ENCODE measurements at places on chromosomes 1 and 21.
A peak's percentile ranks its signal among the peaks of the same experiment; 100 is the strongest.

DNA sequence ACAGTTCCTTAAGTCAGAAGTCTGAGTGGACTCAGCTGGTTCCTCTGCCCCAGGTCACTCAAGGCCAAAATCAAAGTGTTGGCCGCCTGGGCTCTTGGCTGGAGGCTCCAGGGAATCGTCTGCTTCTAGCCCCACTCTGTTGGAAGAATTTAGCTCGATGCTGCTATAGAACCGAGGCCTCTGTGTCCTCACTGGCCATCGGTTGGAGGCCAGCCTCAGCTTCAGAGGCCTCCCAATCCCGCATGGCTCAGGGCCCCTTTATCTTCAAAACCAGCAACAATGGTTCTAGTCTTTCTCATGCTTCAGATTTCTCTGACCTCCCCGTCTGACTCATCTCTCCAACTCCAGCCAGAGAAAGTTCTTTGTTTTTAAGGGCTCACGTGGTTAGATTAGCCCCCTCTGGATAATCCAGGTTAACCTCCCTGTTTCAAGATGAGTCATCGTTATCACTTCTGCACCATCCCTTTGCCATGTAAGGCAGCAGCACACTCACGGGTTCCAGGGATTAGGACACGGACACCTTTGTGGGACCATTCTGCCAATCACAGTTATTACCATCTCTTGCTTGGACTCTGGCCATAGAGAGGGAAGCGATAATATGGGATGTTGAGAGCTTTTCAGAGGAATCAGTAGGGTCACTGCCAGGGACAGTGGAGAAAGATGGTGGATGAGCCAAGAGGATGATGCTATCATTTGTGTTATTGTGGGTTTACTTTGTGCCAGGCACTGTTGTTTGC is 13.6 kb downstream of the FHAD1 start:
- DNase-seq: no peak

DNA sequence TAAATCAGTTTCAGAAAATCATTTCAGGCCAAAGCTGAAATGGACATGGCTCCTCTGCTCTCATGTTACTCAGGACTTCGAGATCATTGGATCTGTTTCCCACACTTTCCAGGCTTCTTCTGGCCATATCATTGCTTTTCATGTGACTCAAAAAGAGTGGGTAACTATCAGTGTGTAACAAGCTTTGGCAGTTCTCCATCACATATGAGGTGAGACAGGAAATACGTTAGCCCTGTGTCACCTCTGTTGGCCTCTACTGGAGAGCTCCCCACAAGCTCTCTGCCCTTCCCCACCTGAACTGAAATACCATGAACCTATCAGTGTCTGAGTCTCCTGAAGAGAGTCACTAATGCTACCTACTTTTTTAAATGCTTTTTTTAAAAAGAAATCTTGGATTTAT is 128.2 kb downstream of the LBR start:
- no peak for DNase-seq

GRCh38 chr1:199202331-199202730 is 563.5 kb downstream of the PTPRC start:
- no peak for DNase-seq

- no peak for DNase-seq
These were observed 6.3 kb downstream of the ZBTB8B start for GRCh38 chr1:32470991-32471694.

- DNase-seq: no peak
These were observed 173.1 kb upstream of the GALNT2 start for GRCh38 chr1:229893762-229894444.

GRCh38 chr1:109997204-109997866 is 12.8 kb downstream of the AHCYL1 start:
- DNase-seq: no peak

DNA sequence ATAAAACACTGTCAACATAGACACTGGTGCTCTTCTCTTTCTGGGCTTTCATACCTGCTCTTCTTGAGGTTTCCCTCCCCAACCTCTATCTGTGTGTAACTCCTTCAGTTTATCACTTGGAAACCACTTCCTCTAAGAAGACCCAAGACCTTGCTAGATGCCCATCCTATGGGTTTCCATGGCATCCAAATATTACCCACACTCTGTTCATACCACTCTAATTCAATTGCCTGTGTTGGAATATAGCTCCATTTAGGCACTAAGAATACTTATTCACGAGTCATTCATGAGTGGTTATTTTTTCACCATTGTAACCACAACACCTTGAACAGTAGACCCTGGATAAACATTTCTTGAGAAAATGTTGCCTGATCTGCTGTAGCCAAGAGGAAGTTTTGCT is 231.1 kb upstream of the SGIP1 start:
- no peak for DNase-seq

GRCh38 chr1:226799634-226800281 is 60.7 kb upstream of the ITPKB start:
- DNase-seq: no peak

- no peak for DNase-seq
These were observed 252.0 kb downstream of the RHOU start for GRCh38 chr1:228987286-228987685.

- no peak for DNase-seq
These were observed 149.9 kb downstream of the SPATA17 start for GRCh38 chr1:217781056-217781455.

DNA sequence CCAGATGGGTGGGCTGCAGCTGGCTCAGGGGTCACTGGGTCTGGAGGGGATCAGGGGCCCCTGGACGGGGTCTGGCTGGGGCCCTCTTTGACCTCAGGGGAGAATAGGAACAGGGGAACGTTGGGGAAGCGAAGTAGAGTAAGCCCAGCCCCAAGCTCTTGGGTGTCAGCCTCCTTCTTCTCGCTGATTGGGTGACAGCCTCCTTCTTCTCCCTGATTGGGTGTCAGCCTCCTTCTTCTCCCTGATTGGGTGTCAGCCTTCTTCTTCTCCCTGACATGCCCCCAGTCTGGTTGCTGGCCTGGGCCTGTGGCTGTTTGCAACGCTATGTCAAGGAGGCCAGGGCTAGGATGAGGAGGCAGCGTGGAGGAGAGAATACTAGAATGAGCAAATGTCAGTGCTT is 76.7 kb upstream of the CASZ1 start:
- no peak for DNase-seq

DNA sequence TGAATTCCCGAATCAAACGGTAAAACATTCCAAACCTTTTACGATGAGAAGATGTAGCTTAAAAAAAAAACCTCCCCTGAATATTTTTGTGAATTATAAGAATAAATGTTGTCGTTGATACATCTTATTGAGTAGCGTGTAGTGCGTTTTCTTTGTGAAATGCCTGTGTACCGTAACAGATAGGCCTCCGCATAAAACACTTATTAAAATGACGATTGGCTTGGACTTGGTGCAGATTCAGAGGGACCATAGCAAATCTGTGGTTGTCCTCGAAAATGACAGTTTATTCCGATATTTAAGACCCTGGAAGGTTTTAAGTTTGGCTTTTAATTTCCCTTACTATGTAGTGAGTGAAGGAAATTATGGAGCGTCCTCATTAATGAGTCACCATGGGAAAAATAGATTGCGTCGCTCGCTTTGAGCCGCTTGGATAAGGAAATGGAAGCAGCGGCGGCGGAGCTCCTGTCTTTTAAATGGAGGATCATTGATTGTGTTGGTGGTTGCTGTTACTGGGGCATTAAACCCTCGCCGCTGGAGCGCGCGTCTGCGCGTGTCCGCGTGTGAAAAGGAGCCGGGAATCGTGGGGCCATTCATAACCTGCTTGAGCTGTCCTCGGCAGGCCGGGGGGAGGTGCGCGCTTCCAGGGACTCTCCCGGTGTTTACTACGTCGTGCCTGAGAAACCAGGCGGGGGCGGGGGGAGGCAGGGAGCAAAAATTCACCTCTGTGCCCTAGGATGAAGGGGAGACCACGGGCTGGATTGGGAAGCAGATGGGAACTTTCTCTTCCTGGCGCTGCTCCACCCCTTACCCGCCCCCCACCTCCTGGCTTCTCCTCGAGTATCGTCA is 1.6 kb downstream of the SPEN start:
- peak; percentile 42 for DNase-seq

GRCh38 chr1:102732927-102733326 is 375.4 kb downstream of the COL11A1 start:
- DNase-seq: no peak

DNA sequence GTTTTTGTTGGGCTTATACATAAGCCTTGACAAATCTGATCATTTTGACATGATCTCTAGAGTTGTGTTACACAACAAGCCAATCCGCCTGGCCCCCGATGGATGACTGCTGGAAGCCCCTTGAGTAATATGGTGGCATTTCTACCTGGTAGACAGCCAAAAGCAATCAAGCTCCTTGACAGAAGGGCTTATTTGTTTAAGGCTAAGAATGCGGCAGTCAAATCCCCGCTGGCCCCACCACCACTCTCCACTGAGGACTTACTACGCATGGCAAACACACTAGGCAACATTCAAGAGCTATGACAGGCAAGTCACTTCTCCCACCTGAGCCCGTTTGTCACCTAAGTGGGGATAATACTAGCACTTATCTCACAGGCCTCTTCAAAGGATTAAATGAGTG is 33.4 kb upstream of the C1orf198 start:
- DNase-seq: no peak

- DNase-seq: no peak
These were observed 113.4 kb downstream of the DISP1 start for GRCh38 chr1:222928212-222928611.

GRCh38 chr1:77280962-77281361 is 857 bp upstream of the AK5 start:
- DNase-seq: no peak

GRCh38 chr21:44295163-44295573 is 4.7 kb upstream of the PFKL start:
- DNase-seq: no peak

GRCh38 chr1:98323906-98324358 is 337.6 kb upstream of the SNX7 start:
- DNase-seq: peak; percentile 1

DNA sequence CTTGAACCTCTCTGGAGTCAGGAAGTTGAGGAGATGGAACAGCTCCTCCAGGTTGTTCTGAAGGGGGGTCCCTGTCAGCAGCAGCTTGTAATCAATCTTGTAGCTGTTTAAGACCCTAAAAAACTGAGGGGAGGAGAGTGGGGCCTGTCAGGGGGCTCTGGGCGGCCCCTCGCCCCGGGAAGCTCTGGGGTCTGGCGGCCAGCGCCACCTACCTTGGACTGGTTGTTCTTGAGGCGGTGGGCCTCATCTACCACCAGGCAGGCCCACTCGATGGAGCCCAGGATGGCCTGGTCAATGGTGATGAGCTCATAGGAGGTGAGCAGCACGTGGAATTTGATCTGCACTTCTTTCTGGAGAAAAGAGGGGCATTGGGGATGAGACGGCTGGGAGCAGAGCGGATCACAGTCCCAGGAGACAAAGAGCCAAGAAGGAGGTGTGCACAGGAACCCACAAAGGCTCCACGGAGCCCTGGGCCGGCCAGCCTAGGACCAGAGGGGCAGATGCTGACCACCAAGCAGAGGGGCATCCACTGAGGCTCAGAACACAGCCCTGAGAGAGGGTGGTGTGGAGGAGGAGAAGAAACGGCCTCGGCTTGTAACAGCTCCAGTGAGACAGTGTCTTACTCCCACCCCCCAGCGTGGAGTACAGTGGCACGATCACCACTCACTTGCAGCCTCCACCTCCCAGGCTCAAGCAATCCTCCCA is 43.5 kb downstream of the CHD5 start:
- DNase-seq: no peak

DNA sequence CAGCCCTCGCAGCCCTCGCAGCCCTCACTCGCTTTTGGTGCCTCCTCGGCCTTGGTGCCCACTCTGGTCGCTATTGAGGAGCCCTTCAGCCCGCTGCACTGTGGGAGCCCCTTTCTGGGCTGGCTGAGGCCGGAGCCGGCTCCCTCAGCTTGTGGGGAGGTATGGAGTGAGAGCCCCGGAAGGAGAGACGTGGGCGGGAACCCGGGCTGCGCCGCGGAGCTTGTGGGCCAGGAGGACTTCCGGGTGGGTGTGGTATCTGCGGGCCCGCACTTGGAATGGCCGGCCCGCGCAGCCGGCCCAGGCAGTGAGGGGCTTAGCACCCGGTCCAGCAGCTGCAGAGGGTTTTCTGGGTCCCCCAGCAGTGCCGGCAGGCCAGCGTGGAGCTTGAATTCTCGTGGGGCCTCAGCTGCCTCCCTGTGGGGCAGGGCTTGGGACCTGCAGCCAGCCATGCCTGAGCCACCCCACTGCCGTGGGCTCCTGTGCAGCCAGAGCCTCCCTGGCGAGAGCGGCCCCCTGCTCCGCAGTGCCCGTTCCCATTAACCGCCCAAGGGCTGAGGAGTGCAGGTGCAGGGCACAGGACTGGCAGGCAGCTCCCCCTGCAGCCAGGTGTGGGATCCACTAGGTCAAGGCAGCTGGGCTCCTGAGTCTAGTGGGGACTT is 9.9 kb upstream of the CFHR2 start:
- no peak for DNase-seq

GRCh38 chr1:209648931-209649776 is 3.1 kb downstream of the LAMB3 start:
- no peak for DNase-seq

DNA sequence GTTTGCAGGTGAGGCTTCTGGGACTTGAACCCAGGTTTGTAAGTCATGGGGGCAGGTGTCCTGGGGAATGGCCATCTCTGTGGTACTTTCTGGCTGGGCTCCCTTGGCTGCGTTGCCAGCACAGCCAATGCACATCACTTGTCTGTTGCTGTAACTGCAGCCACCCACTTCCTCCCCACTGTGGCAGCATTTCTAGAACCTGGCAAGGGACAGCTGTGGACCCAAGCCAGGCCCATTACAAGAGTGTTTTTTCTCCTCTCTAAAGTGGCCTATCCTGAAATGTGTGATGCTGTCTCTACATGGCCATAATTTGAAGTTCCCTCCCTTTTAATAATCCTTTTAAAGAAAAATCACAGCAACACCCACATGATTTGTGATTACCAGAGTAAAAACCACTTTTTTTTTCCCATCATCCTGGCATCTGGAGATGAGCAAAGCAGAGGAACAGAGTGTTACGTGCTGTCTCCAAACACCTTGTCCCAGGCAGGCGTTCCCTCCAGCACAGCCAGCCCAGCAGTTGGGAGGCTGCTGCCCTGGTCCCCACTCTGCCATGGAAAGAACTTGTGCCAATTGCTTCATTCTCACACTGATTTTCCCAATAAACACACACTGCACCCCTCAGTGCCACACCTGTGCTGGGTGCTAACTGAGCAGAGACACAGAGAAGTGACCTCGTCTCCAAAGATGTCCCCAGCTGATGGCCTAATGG is 360.6 kb upstream of the USP24 start:
- no peak for DNase-seq

DNA sequence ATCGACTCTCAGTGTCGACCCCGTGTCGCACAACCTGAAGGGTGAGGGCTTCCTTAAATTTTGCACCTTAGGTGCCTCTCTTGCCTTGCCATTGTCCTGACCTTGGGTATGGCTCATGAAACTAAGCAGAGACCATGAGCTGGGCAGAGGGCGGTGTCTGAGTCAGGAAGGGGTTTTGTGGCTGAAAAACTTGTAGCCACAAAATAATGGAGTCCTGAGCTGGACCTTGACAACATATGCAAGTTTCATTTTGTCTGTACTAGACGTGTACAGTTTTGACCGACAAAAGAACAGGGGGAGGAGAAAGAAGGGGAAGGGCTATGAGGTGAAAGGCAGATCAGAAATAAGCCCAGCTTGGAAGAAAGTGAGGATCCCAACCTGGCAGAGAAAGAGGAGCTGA is 8.3 kb upstream of the RUNX1 start:
- no peak for DNase-seq

GRCh38 chr1:238772322-238772721 is 614.0 kb upstream of the CHRM3 start:
- no peak for DNase-seq

GRCh38 chr1:31834501-31834900 is 18.7 kb upstream of the SPOCD1 start:
- no peak for DNase-seq

GRCh38 chr1:29670752-29671151 is 434.4 kb downstream of the PTPRU start:
- DNase-seq: no peak

GRCh38 chr1:2141025-2141424 is 53.5 kb downstream of the FAAP20 start:
- no peak for DNase-seq

Measured in effector memory CD4-positive, alpha-beta T cell (primary cell).